NCI-H2081 treated with DMSO at 0.1 percent for 48 hours (cell line): ENCODE measurements at places on chromosomes 3 and 15.

GRCh38 chr15:97168704-97169475 lies 791.6 kb upstream of the ARRDC4 start:
- DNase-seq = peak; percentile 16

DNA sequence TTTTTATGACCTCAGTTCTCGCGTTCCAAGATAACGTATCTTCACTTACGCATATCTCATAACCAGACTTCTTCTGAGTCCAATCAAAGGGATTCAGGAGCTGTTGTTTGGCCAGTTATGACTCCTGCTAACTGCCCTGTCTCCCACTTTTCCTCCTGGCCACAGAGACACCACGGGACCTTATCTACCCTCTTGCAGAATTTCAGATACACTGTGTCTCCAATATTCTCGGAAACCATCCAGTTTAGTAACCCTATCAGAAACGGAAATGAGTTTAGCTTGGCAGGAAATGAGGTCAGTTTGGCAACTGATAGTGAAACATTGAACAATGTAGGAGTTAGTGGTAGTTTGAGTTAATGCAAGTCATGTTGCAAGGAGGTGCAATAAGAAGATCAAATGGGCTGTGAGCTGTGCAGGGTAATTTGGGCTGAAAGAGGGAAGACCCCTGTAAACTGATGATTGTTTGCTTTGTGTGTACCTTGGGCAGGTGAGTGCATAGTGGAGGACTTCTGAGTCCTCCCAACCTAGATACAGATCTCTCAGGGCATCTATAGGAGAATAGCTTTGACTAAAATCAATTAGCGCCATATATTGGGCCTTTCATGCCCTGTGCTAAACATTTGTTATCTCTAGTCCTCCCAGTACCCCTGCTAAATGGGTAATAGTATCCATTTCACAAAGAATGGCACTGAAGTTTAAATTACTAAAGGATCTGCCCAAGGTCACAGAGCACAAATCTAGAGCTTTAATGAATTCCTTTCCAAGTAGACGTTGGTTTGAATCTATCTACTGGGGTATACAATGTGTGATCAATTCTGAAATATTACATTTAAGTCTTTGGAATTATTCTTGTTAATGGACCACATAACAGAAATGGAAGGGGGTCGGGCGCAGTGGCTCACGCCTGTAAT lies 41.3 kb upstream of the PIK3CB start:
- DNase-seq = no peak

GRCh38 chr15:22786868-22787698 lies 639 bp downstream of the NIPA1 start:
- no peak for DNase-seq

DNA sequence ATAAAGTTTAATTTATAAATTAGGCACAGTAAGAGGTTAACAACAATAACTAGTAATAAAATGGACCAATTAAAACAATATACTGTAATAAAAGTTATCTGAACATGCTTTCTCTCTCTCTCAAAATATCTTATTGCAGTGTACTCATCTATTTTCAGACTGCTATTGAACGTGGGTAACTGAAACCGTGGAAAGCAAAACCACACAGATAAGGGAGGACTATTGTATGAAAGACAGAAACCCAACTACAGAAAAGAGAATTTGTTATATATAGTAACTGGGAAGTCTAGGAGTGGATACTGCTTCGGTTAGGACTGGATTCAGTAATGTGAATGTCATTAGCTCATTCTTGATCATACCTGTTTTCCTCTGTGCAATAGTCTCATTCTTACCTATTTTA lies 119.3 kb upstream of the DAZL start:
- no peak for DNase-seq

DNA sequence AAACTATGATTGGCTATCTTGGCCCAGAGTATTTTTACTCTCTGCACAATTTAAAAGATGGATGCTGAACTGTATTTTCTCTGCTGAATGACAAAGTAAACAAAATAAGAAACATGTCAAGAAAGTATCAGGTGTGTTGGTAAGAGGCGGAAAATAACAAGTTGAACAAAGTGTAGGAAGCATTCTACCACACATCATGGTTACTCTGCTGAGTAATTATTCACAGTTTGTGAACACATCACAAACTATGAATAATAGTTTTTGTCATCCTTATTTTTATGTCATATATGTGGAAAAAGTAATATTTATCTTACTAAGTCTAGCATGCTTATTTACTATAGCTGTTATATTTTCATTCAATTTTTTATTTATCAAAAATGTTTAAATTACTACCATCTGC lies 229.2 kb downstream of the MBNL1 start:
- DNase-seq = no peak

DNA sequence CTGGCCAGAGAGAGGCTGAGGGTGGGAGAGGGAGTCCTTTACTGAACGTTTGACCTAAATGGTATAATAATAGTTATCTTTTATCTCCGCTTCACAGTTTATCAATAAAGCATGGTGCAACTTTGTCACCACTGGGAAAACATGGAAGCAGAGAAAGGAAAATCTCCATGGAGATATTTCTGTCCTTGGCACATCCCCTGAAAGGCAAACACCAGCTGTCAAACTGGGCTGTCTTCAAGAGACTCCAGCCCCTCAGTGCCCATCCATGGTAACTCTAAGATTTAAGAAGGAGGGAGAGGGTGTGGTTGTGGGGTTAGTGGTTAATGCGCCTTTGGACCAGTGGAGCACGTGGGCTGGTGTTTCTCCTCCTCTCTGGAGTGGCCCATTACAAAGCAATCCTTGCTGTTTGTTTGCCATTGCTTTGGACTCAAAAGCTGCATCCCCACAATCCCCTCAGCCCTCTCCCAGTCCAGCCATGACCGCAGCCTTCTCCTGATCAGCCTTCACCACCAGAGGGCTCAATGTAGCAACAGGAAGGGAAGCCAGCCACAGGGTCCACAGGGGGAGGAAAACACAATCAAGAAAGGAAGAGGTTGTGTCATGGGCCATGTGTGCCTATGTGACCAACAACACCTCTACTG lies 38.2 kb upstream of the FAM174B start:
- DNase-seq = no peak

DNA sequence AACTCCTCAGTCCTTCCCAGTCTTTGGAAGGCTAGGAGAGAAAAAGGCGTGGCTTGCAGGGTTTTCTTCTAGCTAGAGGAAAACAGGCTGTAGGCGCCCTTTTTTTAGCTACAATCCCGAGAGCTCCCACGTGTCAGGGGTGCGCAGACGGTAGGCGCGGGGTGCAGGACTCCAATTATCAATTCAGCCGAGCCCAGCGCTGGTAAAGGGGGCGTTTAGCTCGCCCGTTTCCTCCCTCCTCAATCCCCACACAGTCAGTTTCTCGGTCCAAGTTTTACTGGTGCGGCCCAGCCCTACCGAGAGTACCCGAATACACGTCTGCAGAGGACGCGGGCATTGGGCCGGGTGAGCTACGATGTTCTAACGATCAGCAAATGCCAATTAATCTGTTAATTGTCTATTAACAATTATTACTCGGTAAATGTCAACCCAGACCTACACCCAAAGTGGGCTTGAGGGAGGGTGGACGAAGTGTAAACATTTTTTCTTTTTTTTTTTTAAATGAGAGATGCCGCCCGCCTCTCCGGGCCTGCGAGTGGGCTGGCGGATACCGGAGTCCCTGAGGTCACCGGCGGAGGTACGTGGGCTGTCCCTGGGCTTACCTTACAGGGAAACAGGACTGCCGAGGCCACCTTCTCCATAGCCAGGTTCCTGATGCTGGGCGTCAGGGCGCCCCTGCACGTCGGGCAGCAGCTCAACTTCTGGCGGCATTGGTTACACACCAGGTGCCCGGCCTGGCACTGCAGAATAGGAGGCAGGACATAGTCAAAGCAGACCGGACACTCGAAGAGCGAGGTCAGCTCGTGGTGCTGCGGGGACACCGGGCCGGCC lies 923 bp downstream of the SIAH2 start:
- DNase-seq = peak; percentile 40

GRCh38 chr15:70375006-70375431 lies 277.3 kb upstream of the TLE3 start:
- no peak for DNase-seq

DNA sequence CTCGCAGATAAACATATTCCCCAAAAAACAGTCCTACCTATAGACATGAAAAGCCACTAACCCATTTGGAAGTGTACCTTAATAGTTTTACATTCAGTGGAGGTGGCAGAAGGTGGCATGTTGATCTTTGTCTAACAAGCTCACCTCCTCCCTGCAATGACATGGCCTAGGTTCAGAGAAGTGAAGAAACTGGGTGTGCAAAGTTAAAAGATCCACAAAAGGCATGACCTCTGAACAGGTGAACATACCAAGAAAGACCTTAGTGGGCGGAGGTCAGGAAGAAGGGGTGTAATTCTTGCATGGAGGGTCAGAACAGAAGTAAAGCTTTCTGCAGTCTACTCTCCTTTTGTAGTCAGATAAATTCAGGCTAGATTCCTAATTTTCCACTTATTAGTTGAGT lies 822 bp downstream of the MRPL3 start:
- DNase-seq = no peak

DNA sequence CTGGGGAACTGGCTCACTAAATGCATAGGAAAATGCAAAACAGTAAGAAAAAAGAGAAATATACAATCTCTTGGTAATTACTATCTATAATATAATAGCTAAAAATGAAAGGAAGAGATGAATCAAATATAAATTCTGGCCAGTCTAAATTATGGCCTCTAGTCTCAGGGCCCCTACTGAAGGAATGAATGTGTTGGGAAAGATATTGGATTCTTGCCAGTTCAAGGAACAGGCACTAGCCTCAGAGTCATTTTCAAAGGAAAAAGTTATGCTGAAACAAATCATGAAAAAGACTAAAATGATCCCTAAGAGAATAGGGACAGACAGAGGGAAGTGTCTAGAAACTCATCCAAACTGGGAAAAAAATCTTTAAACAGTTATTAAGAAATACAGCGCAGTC lies 62.4 kb downstream of the C3orf80 start:
- DNase-seq = no peak

- no peak for DNase-seq
Measured at GRCh38 chr3:71525391-71525790, 58.1 kb downstream of the FOXP1 start.

- no peak for DNase-seq
Measured at GRCh38 chr3:190673148-190673547, 159.3 kb downstream of the IL1RAP start.

GRCh38 chr3:57026944-57027343 lies 33.5 kb upstream of the SPATA12 start:
- no peak for DNase-seq

DNA sequence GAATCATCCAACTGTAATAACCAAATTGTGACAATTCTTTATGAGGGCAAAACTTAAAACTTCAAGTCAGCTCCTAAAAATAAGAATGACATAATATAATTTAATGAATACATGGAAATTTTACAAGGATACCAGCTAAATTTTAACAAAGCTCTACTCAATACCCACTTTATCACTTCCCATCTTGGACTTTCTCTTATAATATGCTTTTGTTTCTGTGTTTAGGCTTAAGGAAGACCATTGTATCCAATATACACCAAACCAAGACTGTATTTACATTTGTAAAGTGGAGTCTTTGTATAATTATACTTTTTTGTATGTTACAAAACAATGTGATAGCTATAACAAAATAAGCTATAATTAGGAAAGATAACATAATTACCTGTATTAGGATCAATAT lies 16.8 kb downstream of the ATP13A3 start:
- DNase-seq = no peak
